ENCODE measurements at places on chromosomes 1 and 21.

DNA sequence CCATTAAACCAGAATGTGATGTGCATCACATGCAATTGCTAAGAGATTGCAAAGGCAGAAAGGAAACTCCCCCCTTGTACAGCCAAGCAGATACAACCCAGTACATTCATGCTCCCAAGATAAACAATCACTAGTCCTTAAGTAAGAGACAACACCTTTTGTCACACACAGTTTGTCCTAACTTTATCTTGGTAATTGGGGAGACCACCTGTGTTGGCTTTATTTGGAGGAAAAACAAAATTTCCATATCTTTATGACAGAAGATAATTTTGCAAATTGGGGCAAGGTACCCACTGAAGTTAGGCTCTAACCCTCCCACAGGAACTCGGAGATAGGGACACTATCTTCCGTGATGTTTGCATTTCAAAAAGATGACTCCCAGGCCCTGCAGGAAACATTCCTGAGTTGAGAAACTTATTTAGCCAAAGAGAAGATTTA, 175.0 kb upstream of the TNR start:
- DNase-seq, result no peak

GRCh38 chr21:39705849-39706248, 39.1 kb upstream of the IGSF5 start:
- no peak for DNase-seq

GRCh38 chr1:207414606-207415108, 39.5 kb upstream of the CR2 start:
- no peak for DNase-seq

GRCh38 chr21:15354516-15354915, 289.7 kb upstream of the NRIP1 start:
- no peak for DNase-seq

GRCh38 chr1:9714257-9714718, 62.8 kb downstream of the PIK3CD start:
- no peak for DNase-seq

DNA sequence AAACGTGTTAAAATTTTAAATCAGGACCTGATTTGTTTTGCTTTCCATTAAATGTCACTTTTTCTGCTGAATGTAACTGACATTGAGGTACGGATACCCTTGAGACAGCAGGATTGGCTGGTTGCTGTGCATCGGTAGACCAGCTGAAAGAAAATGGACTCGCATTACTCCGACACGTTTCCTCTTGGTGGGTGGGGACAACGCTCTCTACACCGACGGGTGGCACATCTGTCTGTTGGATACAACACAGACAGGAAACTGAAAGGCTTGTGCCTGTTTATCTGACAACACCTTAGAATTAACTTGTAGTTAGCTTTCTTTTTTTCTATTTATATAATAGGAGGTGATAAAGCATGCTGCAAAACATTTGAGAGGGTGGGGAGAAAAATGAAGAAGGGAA, 19.4 kb downstream of the PRPF38A start:
- DNase-seq, result no peak

DNA sequence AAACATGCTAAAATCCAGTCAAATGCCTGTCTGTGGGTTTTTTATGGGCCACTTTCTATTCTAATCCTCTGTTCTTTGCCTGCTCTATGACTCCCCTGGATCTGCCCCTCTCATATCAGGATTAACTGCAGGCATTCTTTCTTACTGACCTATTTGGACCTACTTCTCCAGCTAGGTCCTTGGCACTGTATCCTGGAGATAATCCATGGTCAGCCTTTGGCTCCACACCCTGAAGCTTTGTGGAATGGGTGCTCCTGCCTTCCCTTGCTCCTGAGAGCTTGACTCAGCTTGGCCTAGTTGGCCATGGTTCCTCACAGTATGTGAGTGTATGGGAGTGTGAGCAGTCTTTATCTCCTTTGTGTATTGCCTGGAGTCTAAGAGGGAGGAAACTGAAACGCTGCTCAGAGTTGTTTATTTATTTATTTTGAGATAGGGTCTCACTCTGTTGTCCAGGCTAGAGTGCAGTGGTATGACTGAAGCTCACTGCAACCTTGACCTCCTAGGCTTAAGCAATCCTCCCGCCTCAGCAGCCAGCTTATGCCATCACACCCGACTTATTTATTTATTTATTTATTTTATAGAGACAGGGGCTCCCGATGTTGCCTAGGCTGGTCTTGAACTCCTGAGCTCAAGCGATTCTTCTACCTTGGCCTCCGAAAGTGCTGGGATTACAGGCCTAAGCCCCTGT, 28.7 kb upstream of the CDC14A start:
- DNase-seq, result no peak

DNA sequence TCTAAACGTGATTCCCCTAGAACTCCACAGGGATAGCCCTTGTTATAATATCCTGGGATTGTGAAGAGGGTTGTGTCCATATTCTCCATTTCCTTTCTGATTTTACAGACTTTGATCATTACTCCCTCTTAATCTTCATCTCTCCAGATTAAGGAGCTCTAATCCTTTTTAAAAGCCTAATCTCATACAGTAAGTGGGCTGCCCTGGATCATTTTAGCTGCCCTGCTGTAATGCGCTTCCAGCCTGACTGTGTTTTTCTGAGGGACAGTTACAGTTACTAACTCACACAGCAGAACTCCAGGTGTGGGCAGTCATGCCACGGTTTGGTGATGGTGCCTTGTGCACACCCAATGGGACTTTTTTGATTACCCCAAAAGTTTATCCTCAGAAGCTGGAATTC, 33.5 kb downstream of the PROX1 start:
- DNase-seq, result no peak

GRCh38 chr1:55172272-55172671, 42.9 kb downstream of the USP24 start:
- no peak for DNase-seq

DNA sequence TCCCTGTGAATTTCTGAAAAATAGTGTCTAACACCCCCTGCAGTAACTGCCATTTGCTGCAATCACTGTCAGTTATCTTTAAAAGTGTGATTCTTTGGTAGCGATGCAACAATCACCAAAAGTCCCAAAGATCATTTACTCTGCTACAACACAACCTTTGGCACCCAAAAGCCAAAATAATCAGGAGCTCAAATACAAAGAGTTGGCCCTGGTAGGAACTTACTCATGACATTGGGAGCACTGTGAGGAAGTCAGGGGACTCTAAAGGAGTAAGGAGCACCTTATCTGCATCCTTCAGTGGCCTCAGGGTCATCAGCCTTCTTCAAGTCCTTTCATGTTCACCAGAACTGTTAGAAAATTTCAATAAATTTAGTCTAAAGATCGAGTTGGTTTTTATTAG, 54.6 kb downstream of the SLC16A1 start:
- no peak for DNase-seq

DNA sequence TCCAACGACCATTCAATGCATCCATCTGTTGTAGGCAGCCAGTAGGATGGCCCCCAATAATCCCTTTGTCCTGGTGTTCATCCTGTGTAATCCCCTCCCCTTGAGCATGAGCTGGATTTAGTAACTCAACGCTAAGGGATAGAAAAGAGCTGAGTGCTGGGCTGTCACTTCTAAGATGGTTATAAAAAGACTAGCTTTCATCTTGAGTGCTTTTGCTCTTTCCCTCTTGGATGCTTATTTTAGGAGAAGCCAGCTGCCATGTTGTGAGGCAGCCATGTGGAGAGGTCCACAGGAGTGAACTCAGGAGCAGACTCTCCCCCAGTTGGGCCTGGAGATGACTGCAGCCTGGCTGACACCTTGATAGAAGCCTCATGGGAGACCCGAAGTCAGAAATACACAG, 401.5 kb downstream of the VAV3 start:
- DNase-seq, result no peak

DNA sequence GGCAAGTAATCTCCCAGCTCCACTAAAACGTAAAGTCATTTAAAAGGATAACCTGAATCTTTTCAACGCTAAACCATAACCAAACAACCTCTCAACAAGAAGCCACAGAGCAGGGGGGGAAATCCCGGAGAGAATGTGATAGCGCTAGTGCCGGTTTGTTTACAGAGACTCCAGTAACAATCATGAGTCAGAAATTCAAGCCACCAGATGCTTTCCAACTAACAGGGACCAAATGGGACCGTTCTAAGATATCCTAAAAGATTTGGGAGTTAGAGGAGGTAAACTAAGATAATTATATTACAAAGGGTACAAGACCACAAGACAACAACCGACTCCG, 825 bp downstream of the DCAF8 start:
- peak; percentile 27 for DNase-seq

DNA sequence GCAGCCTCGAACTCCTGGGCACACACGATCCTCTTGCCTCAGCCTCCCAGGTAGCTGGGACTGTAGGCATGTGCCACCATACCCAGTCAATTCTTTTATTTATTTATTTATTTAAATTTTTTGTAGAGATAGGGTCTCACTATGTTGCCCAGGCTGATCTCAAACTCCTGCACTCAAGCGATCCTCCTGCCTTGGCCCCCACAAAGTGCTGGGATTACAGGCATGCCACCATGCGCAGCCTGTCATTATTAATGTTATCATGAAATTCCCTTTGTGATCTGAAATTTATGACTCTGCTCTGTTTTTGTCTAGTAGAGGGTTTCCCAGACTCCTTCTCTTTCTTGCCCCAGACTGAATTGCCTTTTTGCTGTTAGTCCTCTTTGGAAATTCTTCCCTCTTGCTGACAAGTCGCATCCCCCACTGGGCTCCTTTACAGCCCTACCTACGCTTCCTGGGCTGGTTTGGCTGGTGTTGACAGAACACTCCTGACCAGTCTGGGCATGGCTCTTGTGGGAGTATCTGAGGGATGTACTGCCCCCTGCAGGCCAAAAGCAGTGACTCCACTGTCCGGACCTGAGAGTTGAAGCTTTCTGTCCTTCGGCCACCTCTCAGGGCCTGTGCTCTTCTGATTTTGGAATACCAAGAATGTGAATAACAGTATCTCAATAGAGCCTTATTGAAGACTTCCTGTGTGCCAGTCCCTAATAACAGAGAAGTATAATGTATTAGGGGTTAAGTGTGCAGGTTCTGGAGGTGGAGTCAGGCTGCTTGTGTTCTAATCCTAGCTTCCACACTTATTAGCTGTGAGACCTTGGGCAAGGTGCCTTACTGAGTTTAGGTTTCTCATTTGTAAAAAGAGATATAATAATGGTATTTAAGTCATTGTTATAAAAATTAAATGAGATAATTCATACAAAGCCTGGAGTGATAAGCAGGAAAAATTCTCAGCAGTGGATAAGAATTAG, 28.2 kb downstream of the TCEANC2 start:
- DNase-seq, result peak; percentile 66

- DNase-seq, result no peak
These were observed 37.4 kb downstream of the MEF2D start for GRCh38 chr1:156462954-156463795.

GRCh38 chr1:14842891-14843290, 244.4 kb downstream of the KAZN start:
- no peak for DNase-seq

DNA sequence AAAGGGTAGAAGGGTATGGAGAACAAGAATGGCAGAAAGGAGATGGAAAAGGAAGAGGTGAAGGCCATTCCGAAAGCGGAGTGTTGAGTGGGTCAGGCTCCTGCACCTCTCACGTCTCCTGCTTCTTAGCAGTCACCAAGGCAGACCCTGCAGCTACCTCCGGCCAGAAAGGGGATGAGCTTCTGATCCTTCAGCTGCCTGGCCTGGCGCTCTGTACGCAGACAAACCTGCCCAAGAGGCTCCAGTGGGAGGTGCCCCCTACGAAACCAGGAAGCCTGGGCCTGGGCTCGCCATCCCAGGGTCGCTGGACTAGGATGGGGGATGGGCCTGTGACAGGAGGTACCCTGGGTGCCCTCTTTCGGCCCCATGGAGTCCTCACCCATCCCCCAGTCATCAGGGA, 3.0 kb downstream of the GPR61 start:
- DNase-seq, result no peak

- DNase-seq, result no peak
These were observed 983.4 kb upstream of the PRMT6 start for GRCh38 chr1:106072909-106073600.

DNA sequence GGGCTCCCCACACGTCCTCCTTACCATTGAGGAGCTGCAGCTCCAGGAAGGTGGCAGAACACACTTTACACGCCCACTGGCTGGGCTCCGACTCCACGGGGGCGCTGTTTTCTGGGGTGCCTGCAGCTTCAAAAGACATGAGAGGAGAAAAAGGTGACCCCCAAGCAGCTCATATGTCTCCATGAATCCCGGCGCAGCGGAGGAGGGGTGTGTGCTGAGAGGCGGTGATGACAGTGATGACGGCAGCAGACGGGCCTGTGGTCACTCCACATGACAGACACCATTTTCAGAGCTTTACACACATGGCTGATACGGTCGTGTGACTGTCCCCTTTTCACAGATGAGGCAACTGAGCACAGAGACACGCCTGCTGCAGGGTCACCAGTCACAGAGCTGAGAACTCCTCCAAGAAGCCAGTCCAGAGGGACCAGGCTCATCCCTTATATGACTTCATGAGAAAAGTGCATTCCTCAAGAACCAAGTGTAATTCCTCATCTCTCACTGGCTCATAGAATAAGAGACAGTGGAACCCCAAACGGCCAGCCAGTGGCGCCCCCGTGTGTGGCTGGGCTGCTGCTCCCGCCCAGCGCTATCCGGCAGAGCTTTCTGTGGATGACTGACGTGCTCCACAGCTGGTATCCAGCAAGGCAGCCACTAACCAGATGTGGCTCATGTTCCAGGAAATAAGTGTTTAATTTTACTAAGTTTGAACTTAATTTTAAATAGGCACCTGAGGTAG, 31.9 kb downstream of the PRDM15 start:
- DNase-seq, result no peak

GRCh38 chr1:1003618-1004419, 3.9 kb upstream of the HES4 start:
- no peak for DNase-seq

DNA sequence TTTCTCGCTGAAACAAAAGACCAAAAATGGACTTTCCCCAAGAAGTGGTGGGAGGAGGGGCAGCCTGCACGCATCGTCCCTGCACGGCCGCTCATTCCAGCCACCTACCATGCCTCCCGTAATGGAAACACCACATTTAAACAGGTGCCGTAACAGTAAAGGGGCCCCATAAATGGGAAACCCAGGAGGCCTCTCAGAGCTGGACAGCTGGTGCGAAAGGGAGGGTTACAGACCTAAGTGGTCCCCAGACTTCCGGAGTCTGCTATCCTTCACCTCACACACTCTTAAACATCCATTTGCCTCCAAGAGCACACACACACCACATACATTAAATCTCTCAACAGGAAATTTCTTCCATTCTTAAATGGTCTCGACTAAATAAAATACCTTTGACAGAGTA, 120.7 kb upstream of the SOD1 start:
- no peak for DNase-seq

GRCh38 chr1:85628791-85629531, 48.4 kb downstream of the CCN1 start:
- no peak for DNase-seq

- DNase-seq, result no peak
These were observed 51.8 kb downstream of the CD46 start for GRCh38 chr1:207803678-207804077.

GRCh38 chr21:29656504-29657239, 283.1 kb downstream of the GRIK1 start:
- no peak for DNase-seq

- DNase-seq, result no peak
These were observed 987 bp downstream of the MED8 start for GRCh38 chr1:43388613-43389012.

- no peak for DNase-seq
These were observed 13.4 kb downstream of the ZCCHC17 start for GRCh38 chr1:31310198-31310597.
